ENCODE measurements at places on chromosomes 6 and 20. TPM values are rescaled to one million over a fixed set of nuclear protein-coding genes. Genes with fewer than 3 reads are reported as not detected.

TNXB gene
- 240 TPM for total RNA-seq

ZNF334 gene
- 5.4 TPM for total RNA-seq

FOXS1 gene
- 1.1 TPM for total RNA-seq

PLN gene
- total RNA-seq, result not detected

GPX5 gene
- total RNA-seq, result not detected

TP53INP2 gene
- 6.9 TPM for total RNA-seq

TFAP2B gene
- total RNA-seq, result not detected

EHMT2 gene
- 55.8 TPM for total RNA-seq

PET117 gene
- total RNA-seq, result 14.5 TPM

DDX43 gene
- total RNA-seq, result 0.09 TPM

COL10A1 gene
- under 0.01 TPM for total RNA-seq

TMEM217 gene
- 0.17 TPM for total RNA-seq

TRIM10 gene
- total RNA-seq, result not detected

CDH26 gene
- not detected for total RNA-seq

FLOT1 gene
- 118 TPM for total RNA-seq

NCOA5 gene
- total RNA-seq, result 17.6 TPM

TREM2 gene
- total RNA-seq, result not detected

HLA-DQA1 gene
- not detected for total RNA-seq

SLC22A3 gene
- total RNA-seq, result 7.4 TPM

Data from pericardium fibroblast (primary cell).